ENCODE measurements at places on chromosomes 7 and 10. TPM values are rescaled to one million over a fixed set of nuclear protein-coding genes. Genes with fewer than 3 reads are reported as not detected.

THSD7A gene
- total RNA-seq = 1.6 TPM

ACTR3C gene
- under 0.01 TPM for total RNA-seq

KIF11 gene
- total RNA-seq = 3.3 TPM

BAG3 gene
- total RNA-seq = 17.0 TPM

BEND7 gene
- 1.0 TPM for total RNA-seq

C10orf67 gene
- total RNA-seq = 0.44 TPM

SFMBT2 gene
- total RNA-seq = 5.2 TPM

FGL2 gene
- total RNA-seq = 29.9 TPM

TEX36 gene
- total RNA-seq = not detected

CEP55 gene
- total RNA-seq = 3.8 TPM

SPDYE16 gene
- total RNA-seq = 0.33 TPM

MYH16 gene
- total RNA-seq = not detected

CARD11 gene
- not detected for total RNA-seq

TMEM176B gene
- not detected for total RNA-seq

GNAT3 gene
- total RNA-seq = not detected

INHBA gene
- total RNA-seq = 8.1 TPM

PLPP4 gene
- total RNA-seq = 1.2 TPM

AGAP3 gene
- 42.0 TPM for total RNA-seq

GCK gene
- total RNA-seq = 1.5 TPM

OR6V1 gene
- not detected for total RNA-seq

PIK3CG gene
- not detected for total RNA-seq

RBM20 gene
- total RNA-seq = not detected

NACAD gene
- total RNA-seq = 5.0 TPM

CYP3A7 gene
- total RNA-seq = 0.33 TPM

PPP1R17 gene
- not detected for total RNA-seq

ANKRD61 gene
- total RNA-seq = not detected

ELFN1 gene
- total RNA-seq = 7.6 TPM

C10orf105 gene
- not detected for total RNA-seq

GFRA1 gene
- total RNA-seq = 0.15 TPM

TUBB8 gene
- not detected for total RNA-seq

NPY4R2 gene
- total RNA-seq = 0.17 TPM

ATP6V1F gene
- total RNA-seq = 156 TPM

EPO gene
- total RNA-seq = not detected

SMO gene
- total RNA-seq = 3.2 TPM

IGFBP1 gene
- total RNA-seq = not detected

CPVL gene
- 0.66 TPM for total RNA-seq

EGR2 gene
- total RNA-seq = 0.33 TPM

CALY gene
- total RNA-seq = not detected

OR2A12 gene
- total RNA-seq = not detected

LRRN3 gene
- 3.2 TPM for total RNA-seq

CLDN3 gene
- total RNA-seq = not detected

PFKP gene
- 164 TPM for total RNA-seq

RET gene
- 1.6 TPM for total RNA-seq

LIPM gene
- total RNA-seq = not detected

MYL7 gene
- total RNA-seq = not detected

GPR146 gene
- 1.2 TPM for total RNA-seq

ZNF37A gene
- 15.5 TPM for total RNA-seq

SEMA4G gene
- total RNA-seq = 2.3 TPM

NRP1 gene
- 370 TPM for total RNA-seq

RELN gene
- total RNA-seq = 4.7 TPM

ZNF485 gene
- 3.3 TPM for total RNA-seq
